ENCODE measurements at places on chromosomes 1 and 21. TPM values are rescaled to one million over a fixed set of nuclear protein-coding genes. Genes with fewer than 3 reads are reported as not detected.

SLC1A7 gene
- 0.52 TPM for total RNA-seq

MATN1 gene
- total RNA-seq: not detected

C1orf87 gene
- total RNA-seq: not detected

HAO2 gene
- not detected for total RNA-seq

RGL1 gene
- total RNA-seq: 26.5 TPM

SLC35F3 gene
- 0.23 TPM for total RNA-seq

PCNX2 gene
- 24.5 TPM for total RNA-seq

ITLN1 gene
- total RNA-seq: not detected

PTPRF gene
- total RNA-seq: 212 TPM

CHRM3 gene
- 0.03 TPM for total RNA-seq

ADAM30 gene
- total RNA-seq: 0.03 TPM

C4BPA gene
- total RNA-seq: not detected

TACSTD2 gene
- total RNA-seq: 0.26 TPM

SELE gene
- not detected for total RNA-seq

LAX1 gene
- total RNA-seq: 0.10 TPM

IQGAP3 gene
- total RNA-seq: 16.6 TPM

CC2D1B gene
- 29.5 TPM for total RNA-seq

HES2 gene
- total RNA-seq: 0.59 TPM

LEPR gene
- 43.2 TPM for total RNA-seq

HOOK1 gene
- not detected for total RNA-seq
